ENCODE measurements at places on chromosomes 6 and 20.
A peak's percentile ranks its signal among the peaks of the same experiment; 100 is the strongest.

- no peak for DNase-seq
Observed at GRCh38 chr6:143792402-143793279, 50.5 kb upstream of the LTV1 start.

GRCh38 chr6:142867988-142868812 is 76.8 kb downstream of the HIVEP2 start:
- DNase-seq = no peak

GRCh38 chr6:19597809-19598320 is 239.3 kb upstream of the ID4 start:
- DNase-seq = no peak

DNA sequence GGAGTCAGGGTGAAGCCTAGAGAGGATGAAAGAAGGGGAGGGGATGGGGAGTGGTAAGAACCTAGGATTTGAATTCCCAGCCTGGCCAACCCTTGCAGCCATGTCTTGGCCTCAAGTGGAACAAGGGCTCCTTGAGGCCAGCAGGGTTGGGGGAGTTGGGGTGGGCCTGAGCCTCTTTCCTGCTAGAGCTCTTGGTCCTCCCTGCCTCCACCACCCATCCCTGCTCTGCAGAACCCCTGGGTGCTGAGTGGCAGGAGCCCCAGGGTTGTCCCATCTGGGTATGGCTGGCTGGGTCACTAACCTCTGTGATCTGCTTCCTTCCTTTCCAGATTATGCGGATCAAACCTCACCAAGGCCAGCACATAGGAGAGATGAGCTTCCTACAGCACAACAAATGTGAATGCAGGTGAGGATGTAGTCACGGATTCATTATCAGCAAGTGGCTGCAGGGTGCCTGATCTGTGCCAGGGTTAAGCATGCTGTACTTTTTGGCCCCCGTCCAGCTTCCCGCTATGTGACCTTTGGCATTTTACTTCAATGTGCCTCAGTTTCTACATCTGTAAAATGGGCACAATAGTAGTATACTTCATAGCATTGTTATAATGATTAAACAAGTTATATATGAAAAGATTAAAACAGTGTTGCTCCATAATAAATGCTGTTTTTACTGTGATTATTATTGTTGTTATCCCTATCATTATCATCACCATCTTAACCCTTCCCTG is 8.3 kb downstream of the VEGFA start:
- no peak for DNase-seq

DNA sequence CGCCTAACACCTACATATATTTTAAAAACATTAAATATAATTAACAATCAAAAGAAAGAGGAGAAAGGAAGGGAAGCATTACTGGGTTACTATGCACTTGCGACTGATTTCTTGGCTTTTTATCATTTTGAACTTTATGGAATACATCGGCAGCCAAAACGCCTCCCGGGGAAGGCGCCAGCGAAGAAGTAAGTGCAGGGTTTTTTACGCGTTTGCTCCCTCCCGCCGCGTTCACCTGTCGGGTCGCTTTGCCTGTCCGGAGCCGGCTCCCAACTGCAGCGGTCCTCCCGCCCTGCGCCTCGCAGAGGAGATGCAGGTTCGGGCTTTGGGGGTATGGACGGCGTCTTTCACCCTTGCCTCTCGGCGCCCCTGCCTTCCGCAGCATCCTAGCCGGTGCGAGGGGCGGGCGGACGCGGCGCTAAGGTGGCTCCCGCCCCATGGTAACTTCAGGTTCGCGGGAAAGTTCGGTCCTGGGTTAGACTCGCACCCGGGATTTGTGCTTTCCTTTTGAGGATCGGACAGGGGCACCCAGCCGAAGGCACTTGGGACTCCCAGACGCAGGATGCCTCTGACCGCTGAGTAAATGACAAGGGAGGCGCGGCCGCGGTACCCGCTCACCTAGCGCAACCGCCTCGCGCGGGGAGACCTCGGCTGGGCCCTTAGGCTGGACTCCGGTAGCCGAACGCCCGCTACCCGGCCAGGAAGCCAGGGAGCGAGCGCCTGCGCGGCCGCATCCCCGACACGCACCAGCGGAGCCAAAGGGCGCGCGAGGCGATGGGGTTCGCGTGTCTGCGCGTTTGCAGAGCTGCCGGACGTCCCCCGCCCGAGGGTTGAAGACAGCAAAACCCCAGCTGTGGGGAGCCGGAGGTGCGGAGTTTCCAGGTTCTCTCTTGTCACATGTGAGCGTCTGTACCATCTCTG is 891 bp downstream of the RSPO3 start:
- no peak for DNase-seq

- DNase-seq = no peak
Observed at GRCh38 chr20:36792422-36792821, 18.9 kb upstream of the DSN1 start.

DNA sequence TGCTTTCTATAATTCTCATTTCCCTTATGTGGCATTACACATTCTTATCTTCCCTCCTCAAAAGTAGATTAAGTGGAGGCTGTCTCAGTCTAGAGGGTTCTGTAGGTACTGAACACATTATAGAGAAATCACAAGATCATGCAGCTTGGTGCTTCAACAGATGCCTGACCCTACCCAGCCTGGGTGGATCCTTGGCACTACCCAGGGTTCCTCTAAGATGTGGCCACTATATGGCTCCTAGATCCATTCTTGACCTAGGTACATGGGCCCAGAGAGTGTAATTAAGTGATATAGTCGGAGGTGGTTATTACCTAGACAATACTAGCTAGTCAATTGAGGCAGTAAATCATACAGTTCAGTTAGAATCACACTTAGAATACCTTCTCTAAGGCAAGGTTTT is 213.9 kb downstream of the AKAP7 start:
- DNase-seq = no peak

GRCh38 chr6:101760843-101761621 is 367.5 kb downstream of the GRIK2 start:
- peak; percentile 64 for DNase-seq

DNA sequence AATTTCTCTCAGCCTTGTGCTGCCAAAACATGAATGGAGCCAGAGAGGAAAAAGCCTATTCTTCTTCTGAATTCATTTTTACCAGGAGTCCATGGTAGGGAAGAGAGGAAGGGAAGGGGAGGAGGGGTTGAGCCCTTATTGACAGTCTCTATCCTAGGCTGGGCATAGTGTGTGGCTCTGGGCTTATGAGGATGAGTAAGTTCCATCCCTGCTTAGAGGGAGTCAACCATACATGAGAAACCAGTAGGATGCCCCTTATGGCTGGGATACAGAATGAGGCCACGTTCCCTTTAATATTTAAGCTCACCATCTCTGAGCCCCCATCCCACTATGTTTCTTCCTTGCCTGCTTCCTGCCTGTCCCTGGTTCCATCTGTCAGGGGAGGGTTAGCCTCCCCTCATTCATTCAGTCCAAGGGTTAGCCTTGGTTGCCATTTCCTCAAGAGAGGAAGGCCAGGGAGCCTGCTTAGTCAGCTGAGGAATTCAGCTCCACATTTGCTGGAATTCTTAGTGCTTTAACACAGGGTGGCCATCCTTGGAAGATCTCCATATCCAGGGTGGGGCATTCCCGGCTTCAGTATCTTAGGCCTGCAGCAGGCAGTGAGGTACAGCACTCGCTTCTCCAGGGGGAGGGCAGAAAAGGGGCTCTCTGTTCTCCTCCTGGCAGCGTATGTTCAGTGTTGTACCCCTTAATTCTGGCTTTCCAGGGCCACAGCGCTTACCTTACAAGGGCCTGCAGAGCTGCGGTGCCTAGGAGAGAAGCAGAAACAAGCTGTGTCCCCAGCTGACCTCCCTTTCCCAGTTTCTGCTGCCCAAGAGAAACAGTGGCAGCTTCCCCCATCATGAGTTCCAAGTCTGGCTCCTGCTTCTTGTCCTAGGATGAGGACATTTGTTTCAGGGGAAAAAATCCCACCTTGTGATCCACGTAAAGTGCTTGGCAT is 12.5 kb downstream of the SIRT5 start:
- DNase-seq = no peak

- DNase-seq = no peak
Observed at GRCh38 chr6:28105245-28105639, 19.2 kb upstream of the ZSCAN16 start.

DNA sequence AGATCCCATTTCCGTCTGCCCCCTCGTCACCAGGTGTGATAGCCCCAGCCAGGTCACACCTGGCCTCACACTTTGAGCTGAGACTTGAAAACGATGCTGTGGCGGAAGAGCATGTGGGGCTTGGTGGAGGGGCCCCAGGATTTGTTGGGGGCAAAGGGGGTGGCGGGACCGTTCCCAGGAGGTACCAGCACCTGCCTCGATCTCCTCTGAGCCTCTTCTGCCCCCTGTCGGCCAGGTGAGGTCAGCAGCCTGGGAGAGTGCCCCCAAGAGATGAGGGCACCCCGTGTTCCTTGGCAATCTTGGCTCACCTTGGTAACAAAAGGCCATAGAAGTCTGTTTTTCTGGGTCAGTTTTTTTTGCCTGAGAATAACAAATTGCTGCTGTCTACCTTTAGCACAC is 25.4 kb downstream of the SPATA2 start:
- DNase-seq = no peak

DNA sequence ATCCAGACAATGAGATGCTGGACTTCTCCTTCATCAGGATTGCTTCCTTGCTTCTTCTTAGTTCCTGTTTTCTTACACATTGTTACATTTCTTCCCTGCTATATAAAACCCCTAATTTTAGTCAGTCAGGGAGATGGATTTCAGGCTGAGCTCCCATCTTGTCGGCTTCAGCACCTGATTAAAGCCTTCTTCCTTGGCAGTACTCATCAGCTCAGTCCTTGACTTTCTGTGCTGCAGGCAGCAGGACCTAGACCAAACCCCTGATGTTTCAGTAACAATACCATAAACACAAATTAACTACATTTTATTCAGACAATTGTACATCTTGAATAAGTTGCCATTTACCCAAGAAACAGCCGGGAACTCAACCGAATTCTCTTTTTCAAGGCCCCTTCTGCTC is 156.4 kb upstream of the RREB1 start:
- DNase-seq = no peak

DNA sequence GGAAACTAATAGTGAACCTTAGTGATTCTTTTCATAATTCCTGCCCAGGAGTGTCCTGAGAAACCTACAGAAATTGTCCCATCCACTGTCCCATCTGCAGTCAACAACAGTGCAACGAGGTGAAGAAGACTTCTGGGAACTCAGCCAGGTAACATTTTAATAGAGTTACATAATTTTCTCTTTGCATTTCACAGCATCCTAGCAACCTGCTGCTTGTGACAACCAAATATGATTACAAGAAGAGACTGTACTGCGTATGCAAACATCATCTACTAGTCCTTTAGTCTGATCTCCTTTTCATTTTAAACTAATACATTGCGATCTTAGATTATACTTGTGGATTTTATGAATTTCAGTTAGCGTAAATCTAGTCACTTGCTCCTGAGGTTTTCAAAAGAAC is 951.6 kb downstream of the TFAP2A start:
- DNase-seq = no peak

GRCh38 chr20:42350521-42350920 is 732.3 kb upstream of the CHD6 start:
- DNase-seq = no peak

DNA sequence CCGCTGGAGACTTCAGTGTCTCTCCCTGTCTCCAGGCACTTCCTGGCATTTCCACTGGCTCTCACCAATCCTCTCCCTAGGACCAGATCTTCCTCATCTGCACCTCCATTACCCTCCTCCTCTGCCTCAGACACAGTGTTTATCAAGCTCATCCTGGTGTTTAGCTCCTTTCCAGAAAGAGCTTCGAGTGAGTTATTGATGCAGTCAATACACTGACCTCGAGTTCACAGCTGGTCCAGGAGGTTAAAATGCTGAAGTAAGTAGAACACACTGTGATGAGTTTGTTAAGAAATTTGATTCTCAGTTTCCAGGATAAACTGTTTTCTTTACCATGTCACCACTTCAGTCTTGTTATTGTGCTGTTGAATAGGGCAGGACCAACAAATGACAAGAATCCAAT is 42.1 kb upstream of the ARMC2 start:
- DNase-seq = no peak

- DNase-seq = no peak
Observed at GRCh38 chr6:2798586-2799134, 33.5 kb downstream of the WRNIP1 start.

DNA sequence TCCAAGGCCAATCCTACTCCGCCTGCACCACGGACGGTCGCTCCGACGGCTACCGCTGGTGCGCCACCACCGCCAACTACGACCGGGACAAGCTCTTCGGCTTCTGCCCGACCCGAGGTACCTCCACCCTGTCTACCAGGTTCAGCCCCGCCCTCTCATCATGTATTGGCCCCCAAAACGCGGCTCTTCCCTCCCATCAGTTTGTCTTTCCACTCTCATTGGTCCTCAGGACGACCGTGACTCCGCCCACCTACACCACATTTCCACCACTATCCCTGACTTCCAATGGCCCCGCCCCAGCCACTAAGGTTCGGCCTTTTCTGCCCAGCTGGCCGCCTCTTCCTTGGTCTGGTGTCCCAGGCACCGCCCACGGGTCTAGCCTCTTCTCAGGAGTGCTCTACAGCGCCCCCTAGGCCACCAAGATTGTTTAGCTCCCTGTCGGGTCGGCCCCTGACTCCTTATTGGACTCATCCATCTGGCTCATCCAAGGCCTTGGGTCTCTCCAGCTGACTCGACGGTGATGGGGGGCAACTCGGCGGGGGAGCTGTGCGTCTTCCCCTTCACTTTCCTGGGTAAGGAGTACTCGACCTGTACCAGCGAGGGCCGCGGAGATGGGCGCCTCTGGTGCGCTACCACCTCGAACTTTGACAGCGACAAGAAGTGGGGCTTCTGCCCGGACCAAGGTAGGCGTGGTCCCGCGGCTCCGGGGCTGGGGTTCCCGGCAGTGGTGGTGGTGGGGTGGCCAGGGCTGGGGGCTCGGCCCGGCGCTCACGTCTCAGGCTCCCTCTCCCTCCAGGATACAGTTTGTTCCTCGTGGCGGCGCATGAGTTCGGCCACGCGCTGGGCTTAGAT is 3.1 kb downstream of the MMP9 start:
- peak; percentile 58 for DNase-seq

Measured in left lobe of liver (tissue), 2 donors.